ENCODE measurements at places on chromosomes 11 and 22. TPM values are rescaled to one million over a fixed set of nuclear protein-coding genes. Genes with fewer than 3 reads are reported as not detected.

The FGF19 gene
- not detected for total RNA-seq

The TBX10 gene
- total RNA-seq = not detected

The RFPL1 gene
- total RNA-seq = not detected

The FAM168A gene
- 27.3 TPM for total RNA-seq

The OR4X1 gene
- total RNA-seq = not detected

The OR8B2 gene
- total RNA-seq = not detected

The LRRC56 gene
- 4.3 TPM for total RNA-seq

The FAM181B gene
- total RNA-seq = not detected

The APOBEC3C gene
- total RNA-seq = 124 TPM

The LAYN gene
- 24.0 TPM for total RNA-seq

The GUCY1A2 gene
- not detected for total RNA-seq

The PHOX2A gene
- total RNA-seq = not detected

The ALDH3B1 gene
- 0.45 TPM for total RNA-seq

The SLC22A9 gene
- total RNA-seq = not detected

The OR51I1 gene
- total RNA-seq = not detected

The FAM76B gene
- total RNA-seq = 59.9 TPM

The ZNF215 gene
- total RNA-seq = 0.91 TPM

The DPP3 gene
- total RNA-seq = 44.9 TPM

The ZNF74 gene
- 10.7 TPM for total RNA-seq

The ANO5 gene
- total RNA-seq = 0.14 TPM

The APOA4 gene
- not detected for total RNA-seq

The RABL2B gene
- 38.4 TPM for total RNA-seq

The OR10A2 gene
- total RNA-seq = not detected

The PAMR1 gene
- total RNA-seq = not detected

The AIFM3 gene
- 0.37 TPM for total RNA-seq

The DENND6B gene
- 9.5 TPM for total RNA-seq

The IFITM10 gene
- 0.82 TPM for total RNA-seq

The BLID gene
- not detected for total RNA-seq

The CYP2D6 gene
- total RNA-seq = 3.7 TPM

The SLC35C1 gene
- total RNA-seq = 20.2 TPM

The P4HA3 gene
- total RNA-seq = not detected

The SELENOH gene
- total RNA-seq = 176 TPM

The OPCML gene
- not detected for total RNA-seq

The KCNJ4 gene
- total RNA-seq = not detected

The CEP57 gene
- 106 TPM for total RNA-seq

The CELF1 gene
- total RNA-seq = 102 TPM

The MAPK12 gene
- total RNA-seq = 3.1 TPM

The MMP8 gene
- total RNA-seq = not detected

The PRR33 gene
- total RNA-seq = not detected

The LUZP2 gene
- not detected for total RNA-seq

The SLC22A25 gene
- not detected for total RNA-seq

The CCDC89 gene
- 0.22 TPM for total RNA-seq

The MSANTD4 gene
- 15.4 TPM for total RNA-seq

The APLNR gene
- not detected for total RNA-seq

The YAP1 gene
- not detected for total RNA-seq

The IL17REL gene
- total RNA-seq = not detected
